ENCODE measurements at places on chromosomes 2 and 18. TPM values are rescaled to one million over a fixed set of nuclear protein-coding genes. Genes with fewer than 3 reads are reported as not detected.

DNA sequence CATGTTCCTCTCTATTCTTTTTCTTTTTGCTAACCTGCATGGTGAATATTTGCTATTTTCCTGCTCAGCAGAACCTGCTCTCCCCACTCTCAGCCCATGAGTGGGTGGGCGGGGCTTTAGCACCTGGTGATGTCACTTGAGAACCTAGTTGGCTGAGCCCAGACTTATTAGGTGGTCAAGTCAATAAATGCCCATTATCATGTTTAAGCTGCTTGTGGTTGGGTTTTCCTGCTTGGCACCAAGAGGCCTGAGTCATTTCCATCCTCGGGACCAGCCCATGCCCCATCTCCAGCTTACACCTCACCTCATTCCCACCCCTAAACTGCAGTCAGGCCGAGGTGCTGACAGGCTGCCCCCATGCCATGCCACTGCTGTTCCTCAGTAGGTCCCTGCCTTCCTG, 226.6 kb downstream of the ANKRD30B start:
- DNase-seq = no peak

GRCh38 chr2:113240915-113241911, 37.5 kb downstream of the PAX8 start:
- no peak for DNase-seq

DNA sequence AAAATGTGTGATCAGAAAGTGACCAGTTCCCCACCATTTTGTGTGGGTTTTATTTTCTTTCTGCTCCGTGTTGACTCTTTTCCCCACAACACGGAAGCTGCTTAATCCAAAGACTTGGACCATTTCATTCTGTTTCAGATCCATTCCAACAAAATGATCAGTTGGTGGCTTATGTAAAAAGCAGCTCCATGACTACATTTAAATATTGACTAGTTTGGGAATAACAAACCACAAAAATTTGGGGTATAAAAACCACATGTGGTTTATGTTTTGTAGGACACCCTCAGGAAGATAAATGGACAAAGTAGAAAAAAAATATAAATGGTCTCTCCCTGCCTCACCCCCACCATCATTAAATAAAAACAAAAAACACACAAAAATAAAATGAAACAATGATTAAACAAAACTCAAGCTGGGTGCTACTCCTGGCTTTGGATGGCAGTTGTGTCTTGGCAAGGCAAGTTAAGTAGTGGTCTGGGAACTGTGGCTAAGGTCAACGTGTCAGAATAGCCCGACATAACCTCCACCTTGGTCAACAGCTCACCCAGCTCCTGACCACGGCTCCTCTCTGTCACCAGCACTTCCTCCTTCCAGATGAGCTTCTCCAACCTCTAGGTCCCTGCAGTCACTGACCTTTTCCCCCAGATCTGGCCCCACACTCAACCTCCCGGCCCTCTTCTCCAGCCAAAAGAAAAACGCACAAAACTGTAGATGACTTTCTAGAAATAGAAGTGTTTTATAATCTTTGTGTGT, 12.8 kb upstream of the WIPF1 start:
- DNase-seq = no peak

GRCh38 chr2:199570934-199571333, 113.2 kb upstream of the SATB2 start:
- no peak for DNase-seq

DNA sequence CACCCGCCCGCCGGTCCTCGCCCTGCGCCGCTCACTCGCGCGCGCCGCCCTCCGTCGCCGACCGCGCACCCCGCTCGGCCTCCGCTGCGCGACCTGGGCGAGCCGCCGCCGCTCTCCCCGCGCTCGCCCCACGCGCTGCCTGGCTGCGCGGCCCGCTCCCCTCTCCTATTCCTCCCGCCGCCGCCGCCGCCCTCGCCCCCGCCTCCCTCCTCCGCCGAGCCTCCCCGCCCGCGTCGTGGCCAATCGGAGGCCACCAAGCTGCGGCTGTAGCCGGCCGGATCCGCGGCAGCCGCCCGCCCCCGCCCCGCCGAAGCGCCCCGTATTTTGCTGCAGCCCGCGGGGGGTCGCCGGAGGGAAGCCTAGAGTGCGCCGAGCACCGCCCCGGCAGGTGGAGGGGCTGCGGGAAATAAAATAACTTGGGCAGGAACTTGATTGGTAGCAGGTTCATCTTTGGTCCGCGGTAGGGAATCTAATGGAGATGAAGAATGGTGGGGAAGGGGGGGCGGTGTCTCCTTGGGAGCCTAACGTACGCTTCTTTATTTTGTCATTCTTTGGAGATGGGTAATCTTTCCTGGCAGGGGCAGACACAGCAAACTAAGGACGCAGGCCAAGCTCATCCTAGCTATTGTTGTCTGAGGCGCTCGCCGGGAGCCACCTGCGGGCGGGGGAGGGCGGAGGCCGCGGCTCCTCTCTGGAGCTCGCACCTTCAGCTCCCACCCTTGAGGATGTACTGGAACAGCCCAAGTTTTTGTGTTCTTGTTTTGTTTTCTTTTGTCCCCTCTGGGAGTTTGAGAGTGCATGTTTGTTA, 1.1 kb upstream of the CDH2 start:
- no peak for DNase-seq

- DNase-seq = no peak
Measured at GRCh38 chr2:239266779-239267287, 134.0 kb downstream of the HDAC4 start.

GRCh38 chr2:178227187-178227586, 32.9 kb downstream of the OSBPL6 start:
- DNase-seq = no peak

- no peak for DNase-seq
Measured at GRCh38 chr2:14756122-14756541, 123.6 kb downstream of the LRATD1 start.

DNA sequence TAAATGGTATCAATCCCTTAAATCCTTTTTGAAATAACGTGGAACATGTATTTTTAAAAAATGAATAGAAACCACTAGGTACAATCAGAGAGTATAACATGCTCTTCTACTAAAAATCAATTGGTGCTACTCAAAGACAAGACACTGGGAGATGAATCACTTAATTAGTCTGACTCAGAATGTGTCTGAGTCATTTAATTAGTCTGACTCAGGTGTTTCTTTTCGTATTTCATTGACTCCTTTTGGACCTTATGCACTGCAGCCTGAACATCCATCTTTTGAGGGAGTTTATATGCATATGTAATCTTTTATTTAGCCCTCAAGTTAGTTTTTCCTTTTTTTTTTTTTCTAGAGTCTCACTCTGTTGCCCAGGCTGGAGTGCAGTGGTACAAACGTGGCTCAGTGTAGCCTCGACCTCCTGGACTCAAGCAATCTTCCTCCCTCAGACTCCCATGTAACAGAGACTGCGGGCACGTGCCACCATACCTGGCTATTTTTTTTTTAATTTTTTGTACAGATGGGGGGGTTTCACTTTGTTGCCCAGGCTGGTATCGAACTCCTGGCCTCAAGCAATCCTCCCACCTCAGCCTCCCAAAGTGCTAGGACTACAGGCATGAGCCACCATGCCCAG, 26.5 kb downstream of the PPP4R3B start:
- no peak for DNase-seq

DNA sequence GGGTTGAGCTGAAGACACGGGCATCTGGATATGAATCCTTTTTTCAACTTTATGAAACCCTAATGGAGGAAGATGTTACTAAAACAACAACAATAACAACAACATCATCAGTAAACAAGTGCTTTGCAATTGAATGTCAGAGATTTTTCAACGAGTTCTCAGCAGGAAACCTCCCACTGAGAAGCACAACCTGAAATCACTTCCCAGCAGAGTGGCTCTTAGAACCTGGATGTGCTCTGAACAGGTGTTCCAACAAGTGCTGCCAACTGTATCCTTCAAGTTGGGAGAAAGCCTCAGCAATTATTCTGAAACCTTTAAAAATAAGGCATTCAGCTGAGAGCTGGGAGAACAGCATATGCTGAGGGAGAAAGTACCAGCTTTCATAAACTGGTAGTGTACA, 1622.7 kb upstream of the CELF4 start:
- DNase-seq = no peak

- DNase-seq = no peak
Measured at GRCh38 chr2:193272011-193272410, 1077.3 kb upstream of the TMEFF2 start.

GRCh38 chr2:4358837-4359236, 655.5 kb downstream of the DCDC2C start:
- DNase-seq = no peak

- no peak for DNase-seq
Measured at GRCh38 chr18:14921547-14921946, 173.6 kb downstream of the ANKRD30B start.

DNA sequence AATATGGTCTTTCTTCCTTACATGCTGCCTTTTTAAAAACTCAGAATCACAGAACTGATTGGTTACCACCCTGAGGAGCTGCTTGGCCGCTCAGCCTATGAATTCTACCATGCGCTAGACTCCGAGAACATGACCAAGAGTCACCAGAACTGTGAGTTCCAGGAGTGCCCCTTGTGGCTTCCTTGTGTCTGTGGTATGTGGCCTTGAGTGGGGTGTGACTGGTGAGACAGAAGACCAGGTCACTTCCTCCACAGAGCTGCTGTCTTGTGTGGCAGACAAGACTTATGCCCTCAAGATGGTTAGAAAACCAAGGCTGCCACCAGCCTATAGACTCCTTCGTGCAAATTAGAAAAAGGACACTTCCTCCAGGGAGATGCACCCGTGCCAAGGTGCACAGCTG, 72.6 kb downstream of the EPAS1 start:
- no peak for DNase-seq

- no peak for DNase-seq
Measured at GRCh38 chr2:200922439-200922838, 33.3 kb downstream of the NIF3L1 start.

DNA sequence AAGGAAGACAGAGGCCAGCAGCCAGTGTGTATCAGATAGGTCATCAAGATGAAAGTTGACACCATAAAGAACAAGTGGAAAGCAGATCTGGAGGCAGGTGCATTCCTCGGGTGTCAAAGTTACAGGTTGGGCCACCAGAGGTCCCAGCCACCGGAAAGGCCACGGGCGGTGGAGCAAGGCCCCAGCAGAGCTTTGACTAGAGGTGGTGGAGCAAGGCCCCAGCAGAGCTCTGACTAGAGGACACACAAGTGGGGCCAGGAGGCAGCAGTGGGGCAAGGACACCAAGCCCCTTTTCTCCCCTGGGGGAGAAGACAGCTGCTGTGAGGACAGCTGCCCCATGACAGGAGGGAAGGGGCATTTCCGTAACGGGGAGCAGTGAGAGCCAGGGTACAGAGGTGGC, 115.1 kb downstream of the GYPC start:
- DNase-seq = no peak

- peak; percentile 36 for DNase-seq
Measured at GRCh38 chr2:38709567-38710194, 41.5 kb downstream of the SRSF7 start.

DNA sequence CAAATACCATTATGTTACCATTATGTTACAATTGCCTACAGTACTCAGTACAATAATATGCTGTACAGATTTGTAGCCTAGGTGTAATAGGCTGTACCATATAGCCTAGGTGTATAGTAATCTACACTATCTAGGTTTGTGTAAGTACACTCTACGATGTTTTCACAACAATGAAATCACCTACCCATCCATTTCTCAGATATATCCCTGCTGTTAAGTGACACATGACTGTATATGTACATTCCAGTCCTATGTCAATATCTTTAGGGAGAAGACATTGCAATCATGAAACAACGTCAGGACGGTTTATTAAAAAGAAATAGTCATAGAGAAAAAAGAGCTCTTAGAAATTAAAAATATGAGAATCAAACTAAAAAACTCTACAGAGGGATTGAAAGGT, 119.0 kb upstream of the CDC42EP3 start:
- no peak for DNase-seq

The MXD1 gene
- 46.2 TPM for total RNA-seq

The C2orf81 gene
- 2.9 TPM for total RNA-seq

The PRKAG3 gene
- total RNA-seq = not detected

The MATN3 gene
- total RNA-seq = not detected

Measured in T-helper 17 cell (primary cell).